CD8-positive, alpha-beta memory T cell (primary cell): ENCODE measurements at places on chromosomes 5 and 9. TPM values are rescaled to one million over a fixed set of nuclear protein-coding genes. Genes with fewer than 3 reads are reported as not detected.

DNA sequence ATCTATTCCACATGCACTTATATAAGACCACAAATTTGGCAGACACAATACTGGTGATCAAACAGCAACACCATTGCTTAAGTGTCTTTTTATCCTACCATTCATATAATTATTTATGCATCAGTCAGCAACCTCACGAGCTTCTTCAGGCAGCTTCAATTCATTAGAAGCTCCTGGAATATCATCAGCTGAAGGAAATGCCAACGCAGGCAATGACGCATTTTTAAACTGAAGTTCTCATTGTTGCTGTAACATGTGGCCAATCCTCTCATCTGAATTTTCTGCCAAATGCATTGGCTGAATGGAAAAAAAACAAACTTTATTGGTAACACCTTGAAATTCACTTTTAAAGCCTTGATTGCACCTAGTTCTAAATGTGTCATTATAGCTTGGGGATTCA, 376.4 kb upstream of the RGMB start:
- no peak for DNase-seq

DNA sequence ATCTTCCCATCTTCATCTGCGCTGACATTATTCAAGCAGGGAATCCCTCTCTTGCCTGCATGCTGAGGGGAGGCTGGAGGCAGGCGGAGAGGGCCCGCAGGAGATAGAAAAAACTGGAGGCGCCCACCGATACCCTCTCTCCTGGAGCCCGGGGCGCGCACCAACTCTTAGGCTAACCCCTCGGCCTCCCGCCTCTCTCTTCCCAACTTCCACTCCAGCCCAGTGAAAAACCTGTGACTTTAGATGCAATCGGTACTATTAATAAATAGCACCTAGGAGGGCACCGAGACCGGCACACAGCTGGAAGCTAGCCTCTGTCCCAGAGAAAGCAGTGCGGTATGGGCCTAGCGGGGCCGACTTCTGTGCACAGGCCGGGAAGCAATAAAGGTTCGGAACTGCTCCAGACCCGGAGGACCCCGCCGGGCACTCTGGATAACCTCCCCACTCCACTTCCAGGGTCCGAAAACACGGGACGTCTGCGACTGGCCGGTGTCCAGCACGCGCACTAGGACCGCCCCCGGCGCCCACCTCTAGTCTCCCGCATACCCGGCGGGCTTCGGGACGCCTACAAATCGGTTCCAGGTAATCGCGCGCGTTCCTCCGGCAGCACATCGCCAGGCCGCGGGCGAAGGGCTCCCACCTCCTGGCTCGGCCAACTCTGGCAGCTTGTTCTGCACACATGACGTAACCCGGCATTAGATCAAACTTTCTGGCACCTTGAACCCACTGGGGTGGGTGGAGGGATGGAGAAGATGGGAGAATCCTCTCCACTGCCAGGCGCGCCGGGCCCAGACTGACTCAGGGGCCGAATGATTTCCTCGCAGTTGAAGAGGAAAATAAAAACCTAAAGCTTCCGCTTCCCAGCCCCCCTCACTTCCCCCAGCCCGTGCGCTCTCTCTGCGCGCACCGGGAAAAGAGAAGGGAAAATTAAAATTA, 1.4 kb downstream of the EFNA5 start:
- no peak for DNase-seq

ZDHHC11B gene
- total RNA-seq: 0.55 TPM

GDF9 gene
- total RNA-seq: 0.29 TPM

- no peak for DNase-seq
Measured at GRCh38 chr5:152462021-152462721, 57.1 kb upstream of the NMUR2 start.

PCDHA6 gene
- not detected for total RNA-seq

GRCh38 chr9:2248768-2249265, 233.7 kb downstream of the SMARCA2 start:
- DNase-seq: no peak

- no peak for DNase-seq
Measured at GRCh38 chr5:123294544-123294943, 128.7 kb downstream of the CEP120 start.

DNA sequence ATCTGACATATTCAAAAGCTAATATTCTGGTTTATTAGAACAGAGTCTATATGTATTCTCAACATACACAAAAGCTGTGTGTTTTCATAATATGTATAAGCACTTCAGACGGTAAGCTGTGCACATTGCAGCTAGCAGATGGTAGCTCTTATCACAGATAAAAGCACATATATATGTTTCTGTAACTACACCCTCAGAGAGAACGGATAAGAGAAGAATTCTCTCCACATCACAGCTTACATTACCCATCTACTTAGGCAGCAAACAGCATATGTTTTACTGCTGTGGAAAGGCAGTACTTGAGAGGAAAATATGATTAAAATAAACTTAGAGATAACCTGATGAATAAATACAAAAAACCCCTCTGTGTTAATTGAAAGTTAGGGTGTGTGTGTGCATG, 450.9 kb upstream of the ZNF608 start:
- DNase-seq: no peak

DNA sequence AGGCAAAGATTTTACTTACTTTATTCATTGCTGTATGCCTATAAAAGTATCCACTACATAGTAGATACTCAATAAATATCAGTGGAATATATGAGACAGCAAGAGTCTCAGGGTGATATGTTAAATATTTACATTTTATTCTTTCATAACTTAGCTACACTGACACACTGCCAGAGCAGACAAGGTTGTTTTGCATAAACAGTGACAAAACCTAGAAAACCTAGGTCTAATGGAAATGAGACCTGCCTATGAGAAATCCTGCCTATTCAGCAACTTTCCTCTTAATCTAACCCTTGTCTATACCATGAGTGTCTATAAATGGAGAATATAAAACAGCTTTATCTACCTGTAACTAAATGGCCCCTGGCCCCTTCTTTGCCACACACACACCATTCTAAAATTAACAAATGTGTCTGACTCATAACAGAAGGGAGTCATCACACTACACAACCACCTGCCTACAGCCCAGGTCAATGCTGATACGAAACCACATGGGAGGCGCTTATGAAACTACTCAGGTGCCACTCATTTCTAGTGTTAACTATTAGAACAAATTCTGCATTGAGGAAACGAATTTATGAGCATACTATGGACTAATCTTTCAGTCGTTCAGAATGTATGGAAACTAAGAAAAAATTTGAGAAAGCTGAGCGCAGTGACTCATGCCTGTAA, 60.3 kb downstream of the UBAP2 start:
- DNase-seq: no peak

DNA sequence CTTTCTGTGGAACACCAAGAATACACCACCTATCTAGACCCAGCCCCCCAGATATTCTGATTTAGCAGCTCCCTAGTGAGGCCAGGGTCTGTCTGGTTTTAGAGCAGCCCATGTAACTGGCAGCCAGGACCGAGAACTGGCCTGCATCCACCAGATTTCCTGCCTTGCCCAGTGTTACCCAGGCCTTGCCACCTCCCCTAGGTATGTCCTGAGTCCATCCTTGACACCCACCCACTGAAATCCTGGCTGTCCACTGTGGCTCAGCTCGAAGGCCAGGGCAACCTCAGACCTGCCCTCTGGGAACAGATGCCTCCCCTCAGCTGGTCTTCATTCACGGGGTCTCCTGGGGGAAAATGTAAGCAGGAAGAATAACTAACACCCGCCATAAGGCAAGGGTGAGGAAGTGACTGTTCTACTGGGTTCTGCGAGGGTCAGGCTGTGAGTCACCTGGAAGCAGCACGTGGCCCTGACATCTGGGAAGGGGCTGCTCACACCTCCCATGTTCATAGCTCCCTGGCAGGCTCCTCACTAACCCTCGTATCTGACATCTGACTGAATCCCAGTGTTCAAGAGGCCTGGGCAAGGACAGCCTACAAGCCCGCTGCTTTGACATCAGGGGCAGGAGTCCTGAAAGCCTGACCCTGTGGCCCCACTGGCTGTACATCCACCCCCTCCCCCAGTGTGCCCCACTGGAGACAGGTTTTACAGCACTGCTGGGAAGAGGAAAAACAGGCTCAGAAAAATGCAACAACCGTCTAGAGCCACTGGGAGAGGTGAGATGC, 72.7 kb downstream of the SEMA4D start:
- DNase-seq: no peak

NOXA1 gene
- 0.74 TPM for total RNA-seq
